ENCODE measurements at places on chromosomes 2 and 18.

DNA sequence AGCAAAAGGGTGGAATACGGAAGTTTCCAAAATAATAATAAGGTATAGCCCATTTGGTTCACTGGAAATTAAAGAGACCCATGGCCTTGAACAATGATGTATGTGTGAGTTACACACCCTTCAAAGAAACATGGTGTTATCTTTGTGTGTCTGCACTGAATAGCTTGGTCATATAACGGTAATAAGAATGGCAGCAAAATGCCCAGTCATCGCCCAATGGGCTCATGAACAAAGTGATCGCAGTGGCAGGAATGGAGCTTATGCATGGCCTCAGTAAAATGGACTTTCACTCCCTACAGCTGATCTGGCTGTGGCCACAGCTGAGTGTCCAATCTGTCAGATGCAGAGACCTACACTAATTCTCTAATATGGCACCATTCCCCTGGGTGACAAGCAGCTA, 201.3 kb downstream of the RPIA start:
- DNase-seq, result no peak

DNA sequence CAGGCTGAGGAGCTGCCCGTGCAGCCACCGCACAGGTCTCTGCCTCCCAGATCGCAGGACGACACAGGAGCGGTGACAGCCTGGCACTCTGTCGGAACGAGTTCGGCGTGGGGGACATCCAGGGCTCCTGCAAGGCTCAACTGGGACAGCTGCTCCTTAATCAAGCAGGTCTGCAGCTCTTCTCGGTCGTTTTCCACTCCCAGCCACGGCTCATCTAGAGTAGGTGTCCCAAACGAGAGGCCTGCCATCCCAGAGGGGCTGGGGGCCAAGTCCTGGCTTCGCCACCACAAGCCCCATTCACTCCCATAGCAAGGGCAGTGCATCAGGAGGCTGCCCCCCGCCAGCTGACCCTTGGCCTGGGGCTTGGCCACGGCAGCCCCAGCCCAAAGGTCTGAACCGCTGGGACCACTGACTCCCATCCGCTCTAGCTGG, 22.5 kb downstream of the PASK start:
- DNase-seq, result no peak

- DNase-seq, result no peak
Measured at GRCh38 chr2:6750411-6751158, 115.1 kb downstream of the CMPK2 start.

DNA sequence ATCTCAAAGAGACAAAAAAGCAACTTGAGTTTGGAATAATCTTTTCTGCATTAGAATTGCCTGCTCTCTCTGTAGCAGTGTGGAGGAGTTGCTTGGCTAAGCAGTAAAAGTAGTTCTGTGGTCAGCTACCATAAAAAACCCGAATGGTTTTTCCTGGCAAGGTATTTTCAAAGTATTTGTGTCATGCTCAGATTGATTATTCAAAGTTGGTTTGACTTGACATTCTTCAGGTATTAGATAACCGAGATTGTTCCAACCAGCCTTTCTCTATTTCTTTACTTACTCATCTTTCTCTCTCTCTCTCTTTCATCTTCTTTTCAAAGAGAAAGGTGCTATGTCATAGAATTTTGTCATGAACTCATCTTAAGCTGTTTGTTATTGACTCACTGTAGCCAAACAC, 404.9 kb downstream of the CPS1 start:
- DNase-seq, result no peak

DNA sequence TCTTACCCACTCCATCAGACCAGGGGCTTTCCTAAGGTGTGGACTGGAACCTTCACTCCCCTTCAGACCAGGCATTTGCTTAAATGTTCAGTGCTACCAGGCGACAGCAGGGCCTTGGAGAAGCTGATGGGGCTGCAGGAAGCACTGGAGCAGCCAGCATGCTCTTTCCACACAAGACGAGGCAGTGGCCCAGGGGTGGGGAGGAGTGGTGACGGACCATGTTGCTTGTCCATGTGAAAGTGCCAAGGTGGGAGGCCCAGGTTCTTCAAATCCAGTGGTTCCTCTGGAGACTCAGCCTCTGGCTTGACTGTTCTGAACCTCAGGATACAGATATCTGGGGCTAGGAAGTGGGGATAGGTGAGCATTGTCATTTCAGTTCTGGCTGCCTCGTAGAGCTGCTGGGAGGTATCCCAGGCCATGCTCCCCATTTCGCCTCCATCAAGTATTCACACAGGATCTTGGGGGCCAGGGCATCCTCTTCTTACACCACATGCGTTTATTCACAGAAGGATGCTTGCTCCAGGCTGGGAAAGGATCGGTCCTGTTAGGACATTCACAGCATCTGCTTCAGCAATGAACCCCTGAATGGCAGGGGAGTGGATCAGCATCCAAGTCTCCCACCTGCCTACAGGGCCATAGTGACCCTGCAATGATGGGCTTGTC, 62.2 kb downstream of the SFXN5 start:
- DNase-seq, result no peak

DNA sequence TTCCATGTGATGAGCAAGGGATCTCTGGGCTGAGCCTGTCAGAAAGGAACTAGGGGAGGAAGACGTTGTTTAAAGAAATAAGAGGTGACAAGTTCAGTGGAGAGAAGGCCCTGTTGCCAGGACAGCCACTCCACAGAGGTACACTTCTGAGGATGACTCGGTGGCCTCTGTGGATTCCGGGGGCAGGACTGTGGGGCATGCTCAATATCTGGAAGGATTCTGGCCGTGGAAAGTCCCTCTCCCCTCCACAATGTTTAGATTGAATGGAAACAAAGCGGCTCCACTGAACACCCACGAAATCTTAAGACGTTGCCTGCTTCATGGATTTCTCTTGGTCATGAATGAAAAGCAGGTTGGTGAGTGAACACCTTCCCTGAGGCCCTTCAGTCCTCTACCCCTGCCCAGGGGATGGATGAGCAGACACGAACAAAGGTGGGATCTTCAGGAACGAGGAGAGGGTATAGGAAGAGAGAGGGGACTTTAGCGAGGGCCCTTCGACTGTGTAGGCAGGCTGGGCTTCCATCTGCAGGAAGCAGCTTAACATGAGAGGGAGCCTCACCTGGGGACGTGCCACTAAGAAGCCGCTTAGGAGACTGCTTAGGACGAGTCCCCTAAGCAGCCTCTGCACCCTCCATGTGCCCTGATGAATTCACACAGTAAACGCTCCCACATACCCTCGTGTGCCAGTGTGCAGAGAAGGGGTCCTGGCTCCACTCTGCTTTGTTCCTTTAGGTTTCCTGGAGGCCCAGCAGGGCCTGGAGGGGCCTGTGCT, 1.9 kb downstream of the NTSR2 start:
- DNase-seq, result no peak

DNA sequence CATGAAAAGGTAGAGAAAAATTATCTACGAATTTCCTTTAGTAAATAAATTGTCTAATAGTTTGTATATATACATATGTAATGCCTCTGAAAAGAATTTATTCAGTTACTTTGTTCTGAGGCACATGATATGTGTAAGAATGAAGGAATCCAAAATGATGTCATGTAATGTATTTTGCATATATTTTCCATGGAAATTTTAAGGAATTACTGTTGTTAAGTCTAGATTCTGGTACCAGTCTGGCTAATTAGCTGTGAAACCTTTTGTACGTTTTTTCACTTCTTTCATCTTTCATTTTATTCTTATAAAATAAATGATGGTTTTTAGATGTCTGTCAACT, 12.3 kb downstream of the YIPF4 start:
- DNase-seq, result no peak

DNA sequence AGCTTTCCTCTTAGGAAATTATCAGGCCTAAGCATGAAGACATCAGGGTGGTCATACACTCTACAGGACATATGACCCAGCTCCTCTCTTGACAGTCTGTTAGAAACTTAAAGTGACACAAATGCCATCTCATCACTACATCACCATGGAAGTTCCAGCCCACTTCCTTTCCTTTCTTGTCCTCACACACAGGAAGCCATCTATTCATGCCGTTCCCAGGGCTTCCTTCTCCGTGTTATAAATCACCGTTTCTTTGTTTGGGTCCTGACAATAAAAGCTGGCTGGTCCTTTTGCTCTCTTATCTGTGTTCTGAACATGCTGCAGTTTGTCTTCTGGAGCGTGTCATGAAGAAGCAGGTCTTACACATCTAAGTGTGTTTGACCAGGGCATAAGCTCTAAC, 692.1 kb upstream of the CELF4 start:
- DNase-seq, result no peak

GRCh38 chr2:30894498-30895119, 87.4 kb upstream of the CAPN13 start:
- no peak for DNase-seq

- DNase-seq, result no peak
Measured at GRCh38 chr2:240871071-240871958, 2.7 kb downstream of the AGXT start.

DNA sequence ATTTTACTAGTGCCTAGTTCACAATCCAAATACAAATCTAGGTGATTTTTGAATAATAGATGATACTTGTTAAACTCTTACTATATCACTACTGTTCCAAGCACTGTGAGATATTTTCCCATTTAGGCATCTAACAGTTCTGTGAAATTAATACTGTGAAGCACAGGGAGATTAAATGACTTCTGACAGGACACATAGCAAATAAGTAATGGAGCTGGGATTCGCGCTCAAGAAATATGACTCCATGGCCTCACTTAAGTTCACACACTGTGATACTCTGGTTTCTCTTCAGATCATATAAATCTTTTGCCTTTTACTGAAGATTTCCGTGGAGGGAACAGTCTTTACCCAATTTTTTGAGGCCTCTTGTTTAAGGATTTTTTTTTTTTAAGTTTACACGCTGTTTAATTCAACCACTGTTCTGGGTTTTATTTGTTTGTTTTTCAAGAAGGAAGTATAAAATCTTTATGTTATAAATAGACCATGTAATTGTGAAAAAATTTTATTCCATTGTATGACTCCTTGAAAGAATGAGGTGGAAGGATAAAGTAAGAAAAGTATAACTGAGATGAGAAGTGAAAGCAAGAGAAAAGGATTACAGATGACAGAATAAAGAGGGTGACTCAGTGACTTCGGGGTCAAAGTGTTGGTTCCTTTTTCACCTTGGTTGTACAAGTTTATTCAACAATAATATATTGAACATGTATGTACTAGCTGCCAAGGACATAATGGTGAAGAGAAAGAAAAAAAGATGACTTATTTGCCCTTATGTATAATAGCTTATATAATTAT, 30.2 kb downstream of the RBM45 start:
- DNase-seq, result no peak

- no peak for DNase-seq
Measured at GRCh38 chr2:152336854-152337510, 2.0 kb downstream of the FMNL2 start.

DNA sequence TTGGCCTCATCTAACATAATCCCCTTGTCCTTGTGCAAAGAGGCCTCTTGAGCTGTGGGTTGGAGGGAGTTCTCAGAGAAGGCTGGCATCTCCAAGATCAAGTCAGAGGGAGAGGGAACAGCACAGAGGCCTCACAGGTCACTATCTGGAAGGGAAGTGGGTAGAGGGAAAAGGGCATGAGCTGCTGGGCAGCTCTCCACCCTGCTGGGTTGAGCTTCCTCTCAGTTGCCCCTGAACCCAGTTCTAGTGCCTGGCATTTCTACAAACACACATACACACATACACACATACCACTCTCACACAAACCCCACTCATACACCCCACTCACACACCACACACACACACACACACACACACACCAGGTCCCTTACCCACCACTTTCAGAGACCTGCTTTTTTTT, 30.3 kb upstream of the RMP24 start:
- no peak for DNase-seq

DNA sequence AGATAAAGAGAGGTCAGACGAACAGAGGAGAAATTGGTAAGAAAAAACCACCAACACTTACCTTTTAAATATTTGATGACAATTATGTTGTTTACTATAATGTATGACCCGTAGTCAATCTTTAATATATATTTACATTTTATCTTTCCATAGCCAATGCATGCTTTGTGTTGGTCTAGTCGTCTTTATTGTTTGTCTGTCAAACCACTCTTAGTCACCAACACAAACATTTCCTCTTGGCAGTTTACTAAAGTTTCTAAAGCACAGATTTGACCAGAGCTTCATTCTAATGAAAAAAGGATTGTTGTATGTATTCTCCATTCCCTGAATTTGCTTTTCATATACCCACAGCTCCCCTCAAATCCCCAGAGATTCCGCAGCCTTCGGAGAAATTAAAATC, 784.7 kb upstream of the PIK3C3 start:
- no peak for DNase-seq

DNA sequence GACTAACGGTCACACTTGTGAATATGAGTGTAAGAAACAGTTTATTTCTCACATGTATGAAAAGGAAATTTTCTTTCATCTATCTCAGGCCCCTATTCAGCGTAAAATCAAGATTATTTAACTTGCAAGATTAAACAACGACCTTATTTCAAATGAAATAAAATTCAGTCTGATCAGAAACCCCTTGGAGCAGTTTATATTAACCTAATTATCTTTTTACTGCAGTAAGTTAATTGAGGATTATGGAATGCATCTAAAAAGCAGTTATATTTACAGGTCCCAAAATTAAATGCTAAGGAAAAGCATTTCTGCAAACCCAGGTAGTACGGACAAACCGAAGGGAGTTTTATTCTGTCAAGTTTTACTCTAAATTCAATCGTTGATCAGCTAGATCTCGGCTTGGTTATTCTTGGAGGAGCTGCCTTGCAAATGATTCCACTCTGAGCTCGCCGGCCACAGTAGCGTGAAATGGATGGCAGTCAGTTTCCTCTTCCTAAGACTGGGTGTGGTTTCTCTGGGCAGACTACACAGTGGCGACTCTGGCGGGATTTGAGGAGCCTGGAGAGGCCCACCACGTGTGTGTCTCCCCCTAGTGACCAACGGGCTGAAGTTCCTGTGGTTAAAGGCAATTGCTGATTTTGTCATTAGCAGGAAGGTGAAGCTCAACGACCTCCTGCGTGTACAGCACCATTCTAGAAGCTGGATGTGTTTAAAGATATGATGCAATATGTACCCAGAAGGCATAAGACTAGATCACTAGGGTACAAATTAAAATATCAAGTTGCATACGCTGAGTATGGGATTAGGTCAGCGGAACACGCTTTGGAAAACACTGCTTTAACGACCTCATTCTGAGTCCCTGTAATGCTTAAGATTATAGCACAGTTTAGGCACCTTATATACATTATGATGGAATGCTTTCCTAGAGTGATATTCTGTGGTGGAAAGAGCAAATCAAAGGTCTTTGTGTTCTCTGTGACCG, 36.4 kb downstream of the PRKRA start:
- DNase-seq, result peak; percentile 95

DNA sequence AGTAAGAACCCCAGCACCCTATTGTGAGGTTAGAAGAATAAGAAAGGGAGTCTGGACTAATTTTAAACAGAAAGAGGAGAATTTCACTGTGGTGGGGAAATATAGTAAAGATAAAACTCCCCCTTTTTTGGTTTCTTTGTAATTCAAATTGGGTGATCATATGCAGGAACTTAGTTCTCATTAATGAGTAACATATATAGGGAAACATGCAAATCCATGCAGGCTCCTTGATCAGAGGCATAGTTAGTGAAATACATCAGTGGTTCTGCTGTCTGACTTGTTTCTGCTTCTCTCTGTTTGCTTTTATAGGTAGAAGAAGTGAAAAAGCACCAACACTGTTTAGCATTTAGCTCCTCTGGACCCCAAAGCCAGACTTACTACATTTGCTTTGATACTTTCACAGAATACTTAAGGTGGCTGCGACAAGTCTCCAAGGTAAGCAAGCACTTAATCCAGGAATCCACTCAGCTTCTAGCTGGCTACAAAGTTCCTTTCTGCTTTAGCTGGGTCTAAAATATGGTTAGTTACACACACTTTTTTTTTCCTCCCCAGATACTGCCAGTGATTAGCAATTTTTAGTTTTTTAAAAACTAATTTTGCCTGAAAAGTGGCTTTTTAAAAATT, 123.2 kb downstream of the PHLPP1 start:
- DNase-seq, result no peak

Data from NCI-H446 (cell line).